MG63 (cell line): ENCODE measurements at places on chromosomes 3 and 15. TPM values are rescaled to one million over a fixed set of nuclear protein-coding genes. Genes with fewer than 3 reads are reported as not detected.

GRCh38 chr15:39682366-39682765 lies 100.3 kb downstream of the FSIP1 start:
- DNase-seq, result no peak

- DNase-seq, result no peak
Measured at GRCh38 chr3:62815981-62816380, 59.2 kb downstream of the CADPS start.

DNA sequence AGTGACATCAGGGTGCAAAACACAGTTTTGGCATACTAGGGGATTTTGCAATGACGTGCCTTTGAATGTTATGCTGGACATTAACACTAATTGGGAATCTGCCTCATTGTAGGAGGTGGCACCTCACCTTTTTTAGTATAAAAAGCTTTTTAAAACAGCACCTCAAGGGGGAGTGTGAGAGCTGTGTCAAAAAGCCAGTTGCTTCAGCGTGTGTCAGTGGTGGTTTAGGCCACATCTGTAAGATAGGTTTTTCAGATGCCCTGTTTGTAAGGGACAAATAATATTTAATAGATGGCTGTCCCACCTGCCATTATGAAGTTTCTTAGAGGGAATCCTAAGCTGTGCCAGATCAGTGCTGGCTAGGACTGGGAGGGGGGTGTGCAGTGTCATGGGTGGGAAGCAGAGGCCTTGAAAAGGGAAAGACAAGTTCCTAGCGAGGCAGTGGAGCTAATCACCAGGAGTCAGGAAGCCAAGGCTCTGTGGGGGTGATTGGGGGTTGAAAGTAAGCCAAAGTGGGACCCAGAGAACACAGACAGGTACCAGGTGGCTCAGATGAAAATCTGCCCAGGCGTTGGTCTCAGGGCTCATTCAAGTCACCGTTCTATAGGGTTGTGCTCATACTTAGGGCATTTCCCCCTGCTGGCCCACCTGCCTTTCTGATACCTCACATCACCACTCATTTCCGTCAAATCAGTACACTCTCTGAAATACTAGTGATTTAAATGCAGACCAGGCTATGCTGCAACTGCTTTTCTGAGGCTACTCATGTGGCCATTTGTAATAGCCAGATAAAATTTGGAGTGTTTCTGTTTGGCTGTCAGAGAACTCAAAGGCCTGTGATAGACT lies 120.5 kb downstream of the BBX start:
- DNase-seq, result peak; percentile 9

DNA sequence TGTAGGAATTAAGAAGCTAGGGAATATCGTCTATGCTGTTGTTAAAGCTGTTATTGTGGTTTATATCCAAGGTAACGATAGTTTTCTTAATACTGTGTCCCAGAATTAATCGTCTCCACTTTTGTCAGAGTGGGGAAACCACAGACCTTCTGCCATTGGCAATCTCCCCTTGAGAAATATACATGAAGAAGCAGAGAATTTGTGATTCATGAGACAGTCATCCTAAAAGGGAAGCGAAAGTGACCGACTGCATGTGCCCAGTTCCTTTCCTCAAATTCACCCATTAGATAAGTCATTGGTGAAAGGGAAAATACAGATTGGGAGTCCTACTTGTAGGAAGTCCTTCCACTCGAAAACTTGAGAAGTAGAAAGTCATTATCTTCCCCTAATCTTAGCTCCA lies 26.6 kb downstream of the DIPK2A start:
- DNase-seq, result peak; percentile 34

Gene CACNA2D2
- not detected in 2 replicates for total RNA-seq
